Upper lobe of left lung (tissue), 6 donors: ENCODE measurements at places on chromosomes 1 and 21. TPM values are rescaled to one million over a fixed set of nuclear protein-coding genes. Genes with fewer than 3 reads are reported as not detected.

GRCh38 chr1:199226163-199226562 is 587.3 kb downstream of the PTPRC start:
- no peak for DNase-seq

- DNase-seq: no peak
Observed at GRCh38 chr1:175822580-175822979, 79.2 kb upstream of the TNR start.

DNA sequence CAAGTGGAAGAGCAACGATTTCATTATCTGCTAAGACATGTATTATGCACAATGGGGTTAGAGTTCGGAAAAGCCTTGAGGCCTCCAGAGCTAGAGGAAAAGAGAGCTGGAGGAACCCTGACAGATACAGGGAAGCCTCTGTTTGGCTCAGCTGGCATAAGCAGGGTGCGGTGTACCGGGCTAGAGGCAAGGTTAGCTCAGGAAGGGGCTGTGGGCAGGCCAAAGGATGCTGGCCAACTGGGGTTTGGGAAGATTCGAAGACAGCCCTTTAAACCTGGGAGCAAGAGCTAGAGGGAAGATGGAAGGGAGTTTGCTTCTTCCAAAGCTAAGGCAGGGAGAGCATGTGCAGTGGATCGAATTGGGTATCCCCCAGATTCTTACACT is 107.6 kb upstream of the TLR5 start:
- DNase-seq: no peak

GRCh38 chr1:40495315-40495903 is 13.2 kb upstream of the EXO5 start:
- no peak for DNase-seq

- DNase-seq: no peak
Observed at GRCh38 chr1:234839663-234840062, 229.7 kb upstream of the IRF2BP2 start.

DNA sequence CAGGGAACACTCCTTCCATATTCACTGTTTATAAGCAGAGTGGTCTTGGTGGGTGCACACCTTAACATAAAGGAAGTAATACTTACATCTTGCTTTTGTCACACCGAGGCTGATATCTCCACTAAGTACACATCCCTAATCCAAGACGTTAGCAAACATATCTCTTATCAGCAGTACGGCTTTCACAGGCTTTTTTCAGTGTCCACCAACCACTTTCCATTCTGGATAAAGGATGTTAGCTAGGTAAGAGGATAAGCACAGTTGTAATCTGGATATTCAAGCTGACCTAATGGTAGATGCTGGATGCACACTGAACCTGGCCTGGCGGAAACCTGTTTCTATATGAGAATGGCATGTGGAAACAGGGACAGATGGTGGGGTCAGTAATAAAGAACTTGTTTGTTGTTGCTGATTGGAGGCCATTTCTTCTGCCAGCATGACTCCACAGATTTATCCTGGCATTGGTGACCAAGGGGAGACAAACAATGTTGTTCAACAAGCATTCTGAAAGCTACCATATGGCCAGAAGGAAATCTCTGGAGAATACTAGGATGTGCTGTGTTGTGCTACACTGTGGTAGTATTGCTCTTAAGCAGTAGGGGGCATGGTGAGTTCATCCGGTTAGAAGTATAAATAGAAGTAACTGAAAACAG is 416.4 kb downstream of the PTBP2 start:
- no peak for DNase-seq

GRCh38 chr1:11952455-11953109 is 18.1 kb downstream of the PLOD1 start:
- DNase-seq: no peak

GRCh38 chr1:11053758-11054137 is 6.1 kb downstream of the SRM start:
- no peak for DNase-seq

DNA sequence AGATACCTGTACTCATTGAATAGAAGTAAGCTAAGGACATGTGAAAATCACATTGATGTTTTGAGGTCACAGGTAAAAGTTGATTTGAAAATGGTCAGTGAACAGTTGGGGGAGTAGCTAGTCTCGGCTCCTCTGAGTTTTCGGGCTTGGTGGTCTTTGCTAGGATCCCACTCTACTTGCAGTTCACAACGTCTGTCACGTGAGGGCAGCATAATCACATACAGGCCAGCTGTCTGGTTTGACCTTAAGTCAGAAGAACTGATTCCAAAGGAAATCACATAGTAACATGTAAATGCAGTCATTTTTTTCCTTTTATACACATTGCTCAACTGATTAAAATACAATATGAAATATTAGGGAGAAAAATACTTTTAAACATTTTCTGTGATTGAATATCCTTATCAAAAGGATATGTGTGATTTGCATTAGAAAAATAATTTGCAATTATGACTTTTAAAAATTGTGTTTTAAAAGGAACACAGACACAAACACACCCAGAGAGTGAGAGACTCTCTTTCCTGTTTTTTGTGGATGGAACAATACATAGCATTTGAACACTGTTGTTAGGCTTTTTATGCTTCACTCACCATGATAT is 21.8 kb upstream of the PDC start:
- DNase-seq: peak; percentile 52

DNA sequence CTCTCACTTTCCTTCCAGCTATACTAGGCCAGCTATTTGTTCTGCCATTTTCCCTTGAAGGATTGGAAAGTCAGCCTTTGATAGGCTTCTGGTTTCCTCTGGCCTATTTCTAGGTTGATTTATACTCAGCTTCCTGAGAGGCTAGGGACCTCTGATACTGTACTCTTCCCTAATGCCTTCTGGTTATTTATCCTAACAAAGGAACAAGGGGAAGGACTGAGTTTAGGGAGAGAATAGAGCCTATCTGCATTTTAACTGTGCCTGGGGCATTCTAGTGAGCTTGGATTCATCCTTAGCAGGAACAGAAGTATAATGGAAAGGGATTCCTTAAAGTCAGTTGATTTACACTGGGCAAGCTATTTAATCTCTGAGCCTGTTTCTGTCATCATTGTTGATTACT is 11.8 kb upstream of the TMEM39B start:
- DNase-seq: no peak

Gene GFI1
- total RNA-seq: 3.2 TPM

Gene KMO
- 5.5 TPM for total RNA-seq

Gene OR6P1
- total RNA-seq: not detected

Gene LCE6A
- not detected for total RNA-seq

Gene CSMD2
- 0.91 TPM for total RNA-seq

Gene CACHD1
- 7.3 TPM for total RNA-seq

Gene TCHHL1
- not detected for total RNA-seq
